ENCODE measurements at places on chromosomes 11 and 22.

DNA sequence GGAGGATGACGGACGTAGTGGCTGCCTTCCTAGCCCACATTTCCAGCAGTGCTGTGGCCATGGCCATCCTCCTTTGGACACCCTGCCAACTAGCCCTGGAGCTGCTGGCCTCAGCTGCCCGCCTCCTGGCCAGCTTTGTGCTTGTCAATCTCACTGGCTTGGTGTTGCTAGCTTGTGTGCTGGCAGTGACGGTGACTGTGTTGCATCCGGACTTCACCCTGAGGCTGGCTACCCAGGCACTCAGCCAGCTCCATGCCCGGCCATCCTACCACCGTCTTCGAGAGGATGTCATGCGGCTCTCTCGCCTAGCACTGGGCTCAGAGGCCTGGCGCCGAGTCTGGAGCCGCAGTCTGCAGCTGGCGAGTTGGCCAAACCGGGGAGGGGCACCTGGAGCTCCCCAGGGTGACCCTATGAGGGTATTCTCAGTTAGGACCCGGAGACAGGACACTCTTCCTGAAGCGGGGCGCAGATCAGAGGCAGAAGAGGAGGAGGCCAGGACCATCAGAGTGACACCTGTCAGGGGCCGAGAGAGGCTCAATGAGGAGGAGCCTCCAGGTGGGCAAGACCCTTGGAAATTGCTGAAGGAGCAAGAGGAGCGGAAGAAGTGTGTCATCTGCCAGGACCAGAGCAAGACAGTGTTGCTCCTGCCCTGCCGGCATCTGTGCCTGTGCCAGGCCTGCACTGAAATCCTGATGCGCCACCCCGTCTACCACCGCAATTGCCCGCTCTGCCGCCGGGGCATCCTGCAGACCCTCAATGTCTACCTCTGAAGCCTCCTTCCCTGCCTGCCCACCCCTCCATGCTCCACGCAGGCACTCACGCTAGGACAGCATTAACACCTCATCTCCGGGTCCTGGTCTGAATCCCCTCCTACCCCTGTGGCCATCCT, 1.6 kb downstream of the RNF26 start:
- no peak for DNase-seq

DNA sequence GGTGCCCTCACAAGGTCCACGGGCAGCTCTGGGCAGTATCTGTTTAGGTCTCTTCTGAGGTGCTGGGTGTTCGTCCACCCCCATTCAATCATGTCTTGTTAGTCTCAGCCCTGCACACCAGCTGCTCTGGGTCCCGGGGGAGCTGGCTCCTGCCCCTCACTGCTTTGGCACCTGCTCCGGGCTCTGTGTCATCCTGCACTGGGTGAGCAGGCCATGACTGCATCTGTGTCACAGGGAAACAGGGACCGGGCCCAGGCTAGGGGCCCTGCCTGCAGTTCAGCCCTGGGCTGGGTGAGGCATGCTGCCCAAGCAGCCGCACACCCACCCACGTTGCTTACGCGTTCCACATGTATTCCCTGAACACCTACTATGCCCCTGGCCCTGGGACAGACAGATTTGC, 43.9 kb downstream of the ELFN2 start:
- DNase-seq, result no peak

DNA sequence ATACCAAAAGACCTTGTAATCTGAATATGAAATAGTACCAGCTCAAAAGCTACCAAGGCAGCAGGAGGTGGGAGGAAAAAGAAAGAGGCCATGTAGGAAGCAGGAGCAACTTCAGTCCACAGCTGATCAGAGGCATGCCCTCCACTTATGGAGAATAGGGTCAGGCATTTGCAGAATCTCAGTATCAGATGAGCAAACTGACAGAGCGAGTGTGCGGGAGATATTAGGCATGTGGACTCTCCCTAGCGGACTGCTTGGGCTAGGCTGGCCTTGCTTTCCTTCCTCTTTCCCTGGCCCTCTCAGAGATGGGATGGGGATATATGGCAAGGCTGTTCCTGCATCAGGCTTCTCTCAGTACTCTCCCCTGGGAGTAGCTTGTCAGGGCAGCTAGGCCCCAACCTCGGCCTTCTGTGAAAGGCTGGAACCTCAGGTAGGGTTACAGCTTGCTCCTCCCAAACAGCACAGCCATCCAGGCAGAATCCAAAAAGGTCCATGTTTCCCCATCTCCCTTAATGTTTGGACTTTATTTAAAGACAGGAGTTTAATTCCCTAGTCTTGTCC, 37.0 kb downstream of the ETS1 start:
- no peak for DNase-seq

GRCh38 chr22:33652615-33653014, 267.7 kb downstream of the LARGE1 start:
- DNase-seq, result peak; percentile 66

- DNase-seq, result no peak
Observed at GRCh38 chr22:46905415-46905814, 143.0 kb downstream of the TBC1D22A start.

- DNase-seq, result no peak
Observed at GRCh38 chr11:78954261-78954660, 379.6 kb upstream of the NARS2 start.

DNA sequence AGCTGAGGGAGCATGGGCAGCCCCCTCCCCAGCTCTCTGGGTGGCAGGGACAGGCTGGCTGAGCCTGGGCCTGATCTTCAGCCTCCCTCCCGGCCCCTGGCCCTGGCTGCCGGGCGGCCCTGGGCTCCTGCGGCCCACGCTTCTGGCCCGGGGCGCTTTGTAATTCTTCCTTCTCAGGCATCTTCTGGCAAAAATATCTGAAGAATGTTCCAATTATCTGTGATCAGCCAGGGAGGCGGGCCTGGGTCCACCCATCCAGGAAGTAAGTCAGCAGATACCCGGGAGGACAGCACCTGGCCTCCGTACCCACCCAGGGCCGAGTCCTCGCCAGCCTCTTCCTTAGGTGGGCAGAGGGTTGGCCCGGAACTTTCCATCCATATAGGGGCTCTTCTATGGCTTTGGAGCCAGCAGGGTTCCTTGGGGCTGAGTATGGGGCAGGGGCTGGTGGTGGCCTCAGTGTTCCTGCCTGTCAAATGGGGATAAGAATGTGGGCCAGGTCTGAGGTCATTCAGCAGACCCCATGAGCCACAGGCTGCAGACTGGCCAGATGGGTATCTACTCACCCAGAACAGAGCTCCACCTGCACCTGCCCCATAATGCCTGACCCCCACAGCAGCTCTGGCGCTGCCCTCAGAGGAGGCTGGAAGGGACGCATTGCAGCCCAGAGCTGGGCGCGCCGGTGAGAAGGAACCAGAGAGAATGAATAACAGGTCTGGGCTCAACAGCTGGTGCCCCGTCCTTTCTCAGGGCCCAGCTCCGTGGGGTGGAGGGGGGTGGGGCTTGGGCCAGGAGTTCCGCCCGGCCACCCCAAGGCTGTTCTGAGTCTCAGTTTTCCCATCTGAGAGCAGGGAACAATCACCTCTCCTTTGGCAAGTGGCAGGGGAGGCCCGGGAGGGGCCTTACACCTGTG, 16.2 kb downstream of the WNT7B start:
- DNase-seq, result no peak

DNA sequence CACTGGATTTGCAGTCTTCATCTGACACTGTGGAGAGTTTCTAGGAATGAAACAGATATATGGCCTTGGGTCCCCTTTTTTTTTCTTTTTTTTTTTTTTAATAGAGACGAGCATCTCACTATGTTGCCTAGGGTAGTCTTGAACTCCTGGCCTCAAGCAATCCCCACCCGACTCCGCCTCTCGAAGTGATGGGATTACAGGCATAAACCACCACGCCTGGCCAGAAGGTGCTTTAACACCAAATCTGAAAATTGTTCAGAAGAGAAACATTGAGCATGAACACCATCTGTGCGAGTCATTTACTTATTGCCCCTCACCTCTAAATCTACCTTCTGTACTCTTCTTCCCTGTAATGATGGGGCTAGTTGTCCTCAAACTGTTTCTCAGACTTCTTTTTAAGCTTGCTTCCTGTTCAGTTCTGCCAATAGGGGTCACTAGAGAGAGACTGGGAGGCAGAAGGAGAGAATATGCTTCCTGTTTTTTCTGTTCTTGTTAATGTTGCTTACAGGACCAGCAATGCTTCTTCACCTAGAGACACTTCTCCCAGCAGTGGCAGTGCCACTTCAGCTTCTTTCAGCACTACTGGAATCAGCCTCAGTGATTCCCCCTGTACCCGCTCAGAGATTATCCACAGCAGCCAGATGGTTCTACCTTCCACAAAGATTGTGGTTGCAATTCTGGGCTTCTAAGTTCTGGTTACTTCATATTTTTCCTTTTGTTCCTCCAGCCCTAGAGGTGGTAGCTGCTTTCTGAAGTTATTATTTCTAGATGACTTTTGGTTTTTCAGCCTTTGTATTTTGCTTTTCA, 20.8 kb upstream of the ZBED5 start:
- peak; percentile 26 for DNase-seq

GRCh38 chr11:30310623-30311022, 12.3 kb upstream of the ARL14EP start:
- DNase-seq, result no peak

DNA sequence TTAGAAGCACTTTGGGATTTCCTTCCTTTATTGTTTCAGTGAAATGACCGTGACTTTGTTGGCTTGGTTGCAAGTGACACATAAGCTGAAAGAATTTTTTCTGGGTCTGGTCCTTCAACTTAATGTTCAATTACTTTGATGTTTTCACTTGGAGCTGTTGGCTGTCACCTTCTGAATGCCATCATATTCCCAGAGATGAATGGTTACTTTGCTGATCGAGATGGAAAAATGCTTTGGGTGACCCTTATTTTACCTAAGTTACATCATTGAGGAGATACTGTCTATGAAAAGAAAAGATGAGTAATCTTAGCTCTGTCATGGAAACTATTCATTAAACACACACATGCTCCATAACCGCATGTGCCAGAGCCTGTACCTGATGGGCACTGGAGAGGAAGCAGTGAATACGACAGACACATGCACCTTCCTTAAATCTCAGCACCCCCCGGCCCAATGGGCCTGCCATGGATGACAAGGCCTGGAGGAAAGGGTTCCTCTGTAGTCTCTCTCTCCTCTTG, 76.9 kb downstream of the TENM4 start:
- no peak for DNase-seq

DNA sequence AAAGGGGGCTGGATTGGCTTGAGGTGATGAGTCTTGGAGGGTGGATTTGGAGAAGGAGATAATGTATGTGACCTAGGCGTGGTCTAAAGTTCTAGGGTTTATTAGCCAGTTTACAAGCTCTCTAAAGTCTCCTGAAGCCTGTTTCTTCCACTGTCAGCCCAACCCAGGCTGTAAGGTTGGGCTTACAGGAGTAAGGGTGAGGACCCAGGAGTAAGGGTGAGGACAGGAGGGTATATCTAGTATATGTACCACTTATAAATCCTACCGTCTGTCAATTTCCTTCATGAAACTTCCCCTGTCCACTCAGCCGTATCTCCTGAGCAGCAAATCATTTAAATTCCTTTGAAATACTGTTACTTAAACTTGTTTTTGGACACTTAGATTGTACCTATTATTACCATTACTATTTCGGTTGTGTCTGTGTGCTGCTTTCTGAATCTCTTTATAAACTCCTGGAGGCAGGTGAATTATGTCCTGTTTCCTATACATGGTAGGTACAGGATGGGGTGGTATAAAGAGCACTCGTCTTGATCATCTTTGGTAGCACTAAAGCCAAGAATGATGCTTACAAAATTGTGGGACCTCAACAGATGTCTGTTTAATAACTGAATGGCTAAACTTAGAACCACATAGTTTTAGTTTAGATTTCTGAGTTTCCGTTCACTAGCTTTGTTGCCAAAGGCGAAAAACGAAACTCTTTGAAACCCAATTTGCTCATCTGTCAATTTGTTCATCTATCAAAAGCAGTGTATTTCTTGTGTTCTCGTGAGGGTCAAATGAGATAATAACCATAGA, 192.0 kb downstream of the GRIK4 start:
- no peak for DNase-seq

DNA sequence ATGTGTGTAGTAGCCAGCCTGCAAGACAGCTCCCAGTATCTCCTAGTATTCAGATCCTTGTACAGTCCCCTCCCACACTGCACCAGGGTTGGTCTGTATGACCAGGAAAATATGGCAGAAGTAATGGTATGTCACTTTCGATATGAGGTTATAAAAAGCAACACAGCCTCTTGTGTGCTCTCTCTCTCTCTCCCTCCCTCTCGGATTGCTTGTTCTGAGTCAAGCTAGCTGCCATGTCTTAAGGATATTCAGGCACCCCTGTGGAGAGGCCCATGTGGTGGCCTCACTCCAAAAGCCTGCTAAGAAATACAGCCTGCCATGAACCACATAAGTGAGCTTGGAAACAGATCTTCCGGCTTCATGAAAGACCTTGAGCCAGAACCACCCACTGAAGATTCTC, 25.4 kb downstream of the FXYD6 start:
- no peak for DNase-seq
